Brain (organoid and tissue), 16 donors: ENCODE measurements at places on chromosomes 7 and 10.

DNA sequence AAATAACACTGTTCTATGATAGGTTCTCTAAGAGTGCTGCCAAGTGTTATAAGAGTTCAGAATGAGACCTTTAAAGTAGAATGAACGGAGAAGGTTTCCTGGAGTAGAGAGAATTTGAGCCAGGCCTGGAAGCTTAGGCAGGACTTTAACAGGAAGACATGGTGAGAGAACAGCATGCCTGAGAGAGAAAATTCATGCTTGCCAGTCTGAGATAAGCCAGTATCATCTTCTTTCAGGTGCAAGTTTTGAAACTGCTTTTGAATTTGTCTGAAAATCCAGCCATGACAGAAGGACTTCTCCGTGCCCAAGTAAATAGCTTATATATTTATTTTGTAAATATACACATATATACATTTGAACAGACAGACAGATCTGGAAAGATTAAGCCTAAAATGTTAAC is 22.1 kb downstream of the ARMC10 start:
- DNase-seq, result no peak

- DNase-seq, result peak; percentile 20
These were observed 43.8 kb upstream of the CSTF2T start for GRCh38 chr10:51743146-51743545.

DNA sequence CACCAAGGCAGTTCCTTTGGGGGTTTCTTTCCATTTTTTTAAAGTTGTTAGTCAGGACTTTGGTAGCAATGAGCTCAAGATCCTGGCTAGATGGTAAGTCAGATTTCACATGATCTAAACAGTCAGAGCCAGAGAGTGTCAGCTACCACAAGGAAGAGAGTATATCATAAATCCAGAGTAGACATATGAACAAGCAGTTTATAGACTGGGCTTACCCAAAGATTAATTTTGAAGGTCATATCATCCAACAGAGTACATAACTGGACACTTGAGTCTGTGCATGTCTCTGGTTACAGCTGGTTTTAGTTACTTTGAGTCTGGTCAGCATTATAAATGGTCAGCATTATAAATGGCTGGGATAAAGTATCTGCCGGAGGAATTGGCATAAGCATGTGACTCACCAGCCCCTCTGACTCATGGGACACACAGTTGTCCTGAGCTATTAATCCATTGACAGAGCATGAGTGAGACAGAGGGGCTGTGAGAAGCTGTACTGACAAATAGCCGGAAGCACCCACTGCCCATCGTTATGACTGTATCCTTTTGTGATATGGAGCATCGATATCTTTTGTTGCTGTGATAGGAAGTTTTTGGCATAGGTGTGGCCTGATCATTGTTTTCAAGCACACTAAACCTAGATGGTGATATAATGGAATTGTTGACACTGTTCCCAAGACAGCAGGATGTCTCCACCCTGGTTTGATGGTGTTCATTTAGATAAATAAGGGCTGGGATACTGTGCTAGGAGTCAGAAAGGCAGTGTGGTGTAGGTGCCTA is 19.3 kb downstream of the PPP1R3C start:
- no peak for DNase-seq

GRCh38 chr7:112447406-112447805 is 2.9 kb upstream of the IFRD1 start:
- DNase-seq, result no peak

DNA sequence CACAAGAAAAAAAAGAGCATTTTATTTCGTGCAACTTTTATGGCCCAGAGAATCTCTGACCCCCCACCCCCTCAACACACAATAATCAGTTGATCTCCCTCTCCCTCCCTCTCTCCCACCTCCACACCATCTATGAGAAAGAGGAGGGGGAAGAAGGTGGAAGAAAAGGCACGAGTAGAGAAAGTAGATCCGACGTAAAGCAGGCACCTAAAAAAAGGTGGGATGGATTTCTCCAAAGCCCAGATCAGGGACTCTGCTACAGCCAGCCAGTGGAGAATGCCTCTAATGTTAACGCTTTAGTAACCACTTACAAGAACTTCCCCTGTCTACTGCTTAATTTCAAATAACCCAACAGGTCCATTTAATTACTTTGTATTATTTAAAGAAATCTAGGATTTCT is 24.4 kb downstream of the KMT2C start:
- DNase-seq, result peak; percentile 74
